Stimulated activated CD4-positive, alpha-beta T cell treated with anti-CD3 and anti-CD28 coated beads, Interleukin-1b, Interleukin-23, amount 100 ng/mL, for 48 hours (primary cell): ENCODE measurements at places on chromosomes 11 and 22.

- no peak for DNase-seq
Measured at GRCh38 chr11:75493626-75494025, 32.1 kb downstream of the GDPD5 start.

- no peak for DNase-seq
Measured at GRCh38 chr22:41638124-41638523, 17.0 kb downstream of the XRCC6 start.

DNA sequence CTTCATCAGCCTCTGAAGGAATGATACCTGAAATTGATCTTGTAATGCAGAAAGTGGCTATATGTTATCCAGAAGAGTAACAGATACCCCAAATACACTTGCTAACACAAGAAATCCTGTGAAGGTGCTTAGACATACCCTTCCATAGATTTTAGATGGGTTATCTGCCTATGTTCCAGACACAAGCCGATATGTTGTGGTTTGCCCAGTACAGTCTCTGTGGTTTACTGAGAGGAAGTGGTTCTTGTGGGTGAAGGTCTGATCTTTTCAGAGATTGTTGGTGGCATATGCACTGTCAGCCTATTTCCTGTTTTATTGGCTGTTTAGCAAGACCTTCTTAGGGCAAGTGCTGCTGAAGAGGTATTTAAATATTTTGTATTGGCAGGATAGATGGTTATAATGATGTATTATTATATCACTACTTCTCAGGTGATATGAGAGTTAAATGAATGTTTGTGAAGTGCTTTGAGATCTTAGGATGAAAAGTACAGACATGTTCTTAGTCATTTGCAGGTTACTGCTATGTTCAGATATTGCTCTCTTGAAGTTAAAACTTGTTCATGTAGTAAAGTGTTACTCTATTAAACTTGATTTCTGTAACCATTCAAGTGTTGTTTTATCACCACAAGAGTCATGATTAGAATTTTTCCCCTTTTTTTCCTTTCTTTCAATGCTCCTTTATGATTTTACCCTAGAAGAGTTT lies 8.2 kb downstream of the ARHGEF12 start:
- peak; percentile 16 for DNase-seq

DNA sequence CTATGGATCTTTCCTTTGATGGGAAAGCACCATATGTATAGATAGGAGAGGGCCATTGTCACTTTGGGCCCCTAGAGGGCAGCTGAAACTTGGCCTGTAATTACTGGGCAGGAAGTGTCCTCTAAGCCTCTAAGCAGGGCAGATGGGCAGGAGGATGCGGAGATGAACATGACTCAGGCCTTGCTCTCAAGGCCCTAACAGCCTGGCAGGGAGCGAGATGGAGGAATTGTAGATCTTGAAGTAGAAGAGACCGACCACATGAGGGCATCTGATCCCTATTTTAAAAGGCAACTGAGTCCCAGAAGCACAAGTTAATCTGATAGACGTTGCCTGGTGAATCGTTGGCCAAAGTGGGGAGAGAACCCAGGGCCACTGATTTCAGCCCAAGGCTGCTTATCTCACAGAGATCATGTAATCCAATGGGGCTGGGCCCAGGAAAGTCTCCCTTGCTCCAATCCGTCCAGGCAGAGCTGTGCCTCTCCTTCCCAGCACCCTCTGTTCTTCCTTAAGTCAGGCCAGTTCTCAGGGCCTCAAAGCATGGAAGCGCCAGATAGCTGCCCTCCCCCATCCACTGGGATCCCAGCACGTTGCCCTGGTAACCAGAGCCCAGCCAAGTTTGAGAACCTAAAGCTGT lies 2.5 kb upstream of the SEPTIN3 start:
- peak; percentile 40 for DNase-seq

GRCh38 chr11:132780046-132780445 lies 752.3 kb downstream of the OPCML start:
- no peak for DNase-seq

GRCh38 chr11:96329419-96329818 lies 13.6 kb downstream of the MAML2 start:
- DNase-seq: no peak

DNA sequence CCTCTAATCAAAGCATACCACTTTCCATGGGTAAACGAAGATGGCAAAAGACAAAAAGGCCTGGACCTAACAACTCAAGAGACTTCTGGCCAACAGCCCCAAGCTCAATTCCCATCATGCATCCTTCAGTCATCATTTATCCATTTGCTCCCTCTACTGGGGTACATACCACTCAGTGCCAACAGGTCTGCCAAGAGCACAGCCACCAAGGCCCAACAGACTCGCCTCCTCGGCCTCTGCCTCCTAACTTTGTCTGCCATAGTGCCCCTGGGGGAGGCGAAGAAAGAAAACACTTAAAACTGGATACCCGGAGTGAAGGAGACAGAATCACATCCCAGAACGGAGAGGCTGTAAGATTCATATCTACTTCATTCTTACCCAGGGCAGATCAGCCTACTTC lies 1.1 kb downstream of the HYOU1 start:
- no peak for DNase-seq

- peak; percentile 44 for DNase-seq
Measured at GRCh38 chr22:37021710-37022482, 2.4 kb downstream of the MPST start.

GRCh38 chr22:44278243-44279068 lies 34.3 kb downstream of the SHISAL1 start:
- no peak for DNase-seq

- DNase-seq: no peak
Measured at GRCh38 chr22:36324414-36324813, 63.4 kb downstream of the MYH9 start.

- no peak for DNase-seq
Measured at GRCh38 chr11:108351468-108351867, 115.9 kb downstream of the C11orf65 start.

DNA sequence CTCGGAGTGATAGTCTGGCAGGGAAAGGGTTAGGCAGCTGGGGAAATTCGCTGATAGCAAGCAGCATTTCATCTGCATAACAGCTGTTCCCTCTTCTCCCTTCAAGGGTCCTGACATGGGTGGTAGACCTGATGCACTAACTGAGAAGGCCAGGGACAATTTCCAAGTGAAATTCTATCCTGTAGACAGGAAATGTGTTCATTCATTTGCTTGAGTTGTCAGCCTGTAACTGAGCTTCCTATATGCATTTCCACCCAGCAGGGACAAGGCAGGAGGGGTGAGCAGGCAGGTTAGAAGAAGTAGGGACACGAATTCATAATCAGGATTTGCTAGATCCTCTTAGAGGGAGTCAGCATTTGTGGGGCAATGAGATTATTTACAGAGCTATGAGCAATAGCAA lies 154.3 kb upstream of the NCAM1 start:
- no peak for DNase-seq

DNA sequence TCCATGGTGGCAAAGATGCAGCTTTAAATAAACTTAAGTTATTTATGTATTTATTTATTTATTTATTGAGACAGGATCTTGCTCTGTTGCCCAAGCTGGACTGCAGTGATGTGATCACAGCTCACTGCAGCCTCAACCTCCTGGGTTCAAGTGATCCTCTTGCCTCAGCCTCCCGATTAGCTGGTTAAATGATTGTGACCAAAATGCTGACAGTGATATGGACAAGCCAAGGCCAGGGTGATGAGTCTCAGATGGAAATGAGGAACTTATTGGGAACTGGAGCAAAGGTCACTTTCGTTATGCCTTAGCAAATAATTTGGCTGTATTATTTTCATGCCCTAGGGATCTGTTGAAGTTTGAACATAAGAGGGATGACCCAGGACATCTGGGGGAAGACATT lies 9.3 kb upstream of the LRP5 start:
- DNase-seq: no peak
